ENCODE measurements at places on chromosomes 6 and 20.

GRCh38 chr6:112883095-112883494, 536.0 kb downstream of the RFPL4B start:
- no peak for DNase-seq

DNA sequence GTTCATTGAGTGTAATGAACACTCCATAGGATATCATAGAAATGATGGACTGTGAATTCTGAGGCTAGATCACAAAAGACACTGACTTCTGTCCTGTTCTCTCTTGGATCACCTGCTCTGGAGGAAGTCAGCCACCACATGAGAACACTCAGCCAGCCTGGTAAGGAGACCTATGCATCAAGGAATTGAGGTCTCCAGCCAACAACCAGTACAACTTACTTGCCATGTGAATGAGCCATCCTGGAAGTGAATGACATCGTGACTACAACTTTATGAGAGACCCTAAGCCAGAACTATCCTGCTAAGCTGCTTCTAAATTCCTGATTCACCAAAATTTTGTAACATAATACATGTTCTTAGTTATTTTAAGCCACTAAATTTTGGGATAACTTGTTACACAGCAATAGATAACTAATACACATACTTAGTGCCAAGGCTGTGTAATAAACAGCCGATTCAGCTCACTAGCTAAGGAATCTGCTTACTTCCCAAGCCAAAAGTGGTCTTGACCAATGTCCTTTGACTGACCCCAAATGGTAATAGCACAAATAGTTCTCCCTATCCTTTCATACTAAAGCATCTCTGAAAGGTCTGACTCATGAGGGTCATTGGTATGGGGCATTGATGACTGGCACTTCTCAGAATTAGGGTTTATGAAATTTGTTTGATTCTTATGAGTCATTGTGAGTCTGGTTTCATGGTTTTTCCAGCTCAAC, 6.9 kb upstream of the CTNNBL1 start:
- DNase-seq: no peak

DNA sequence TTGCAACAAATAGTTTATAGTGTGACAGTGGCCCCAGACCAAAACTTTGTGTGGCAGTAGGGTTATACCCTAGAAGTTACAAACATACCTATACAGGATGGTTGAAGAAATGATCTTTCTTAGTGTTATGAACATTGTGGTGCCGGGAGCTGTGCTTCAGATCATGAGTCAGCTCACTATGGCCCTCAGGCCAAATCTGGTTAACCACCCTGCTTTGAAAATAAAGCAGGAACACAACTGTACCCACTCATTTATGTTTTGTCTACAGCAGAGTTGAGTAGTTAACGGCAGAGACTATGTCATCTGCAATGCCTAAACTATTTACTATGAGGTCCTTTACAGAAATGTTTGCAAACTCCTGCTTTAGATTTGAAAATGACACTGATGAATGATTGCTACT, 24.3 kb downstream of the AKAP7 start:
- no peak for DNase-seq

DNA sequence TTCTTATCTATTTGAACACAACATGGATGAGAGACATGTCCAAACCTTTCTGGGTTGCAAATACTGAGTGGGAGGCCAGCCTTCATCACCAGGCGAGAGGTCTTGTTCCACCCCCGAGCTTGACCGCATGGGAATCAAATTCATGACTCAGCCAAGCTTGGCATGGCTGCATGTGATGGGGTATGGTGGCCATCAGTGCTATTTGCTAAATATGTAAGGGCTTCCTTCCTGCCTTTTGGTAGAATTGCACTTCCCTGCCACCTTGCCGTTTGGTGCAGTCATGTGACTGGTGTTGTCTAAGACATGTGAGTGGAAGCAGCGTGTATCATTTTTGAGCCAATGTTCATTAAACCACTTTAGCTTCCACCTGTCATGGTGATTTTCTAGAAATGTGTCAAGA, 508.9 kb upstream of the SULF2 start:
- no peak for DNase-seq

- DNase-seq: no peak
Observed at GRCh38 chr20:46416421-46416820, 10.0 kb upstream of the ELMO2 start.

DNA sequence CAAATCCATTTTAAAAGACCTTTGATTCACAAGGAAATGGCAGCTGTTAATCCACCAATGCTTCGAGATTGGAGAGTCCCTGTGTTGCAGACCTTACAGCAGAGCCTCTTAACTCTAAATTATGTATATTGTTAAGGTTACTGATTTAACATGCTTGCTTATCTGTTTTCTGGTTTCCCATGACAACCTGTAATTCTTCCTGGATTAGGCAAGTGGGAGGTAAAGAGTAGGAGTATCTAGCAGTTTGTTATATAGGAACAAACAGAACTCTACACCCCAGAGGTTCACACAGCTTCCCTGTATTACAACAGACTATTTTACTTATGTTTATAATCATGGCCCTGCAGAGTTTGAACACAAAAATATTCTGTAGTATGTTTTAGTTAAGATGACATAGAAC, 39.5 kb downstream of the NKX2-4 start:
- DNase-seq: no peak

GRCh38 chr20:41877911-41878310, 259.7 kb upstream of the CHD6 start:
- no peak for DNase-seq

DNA sequence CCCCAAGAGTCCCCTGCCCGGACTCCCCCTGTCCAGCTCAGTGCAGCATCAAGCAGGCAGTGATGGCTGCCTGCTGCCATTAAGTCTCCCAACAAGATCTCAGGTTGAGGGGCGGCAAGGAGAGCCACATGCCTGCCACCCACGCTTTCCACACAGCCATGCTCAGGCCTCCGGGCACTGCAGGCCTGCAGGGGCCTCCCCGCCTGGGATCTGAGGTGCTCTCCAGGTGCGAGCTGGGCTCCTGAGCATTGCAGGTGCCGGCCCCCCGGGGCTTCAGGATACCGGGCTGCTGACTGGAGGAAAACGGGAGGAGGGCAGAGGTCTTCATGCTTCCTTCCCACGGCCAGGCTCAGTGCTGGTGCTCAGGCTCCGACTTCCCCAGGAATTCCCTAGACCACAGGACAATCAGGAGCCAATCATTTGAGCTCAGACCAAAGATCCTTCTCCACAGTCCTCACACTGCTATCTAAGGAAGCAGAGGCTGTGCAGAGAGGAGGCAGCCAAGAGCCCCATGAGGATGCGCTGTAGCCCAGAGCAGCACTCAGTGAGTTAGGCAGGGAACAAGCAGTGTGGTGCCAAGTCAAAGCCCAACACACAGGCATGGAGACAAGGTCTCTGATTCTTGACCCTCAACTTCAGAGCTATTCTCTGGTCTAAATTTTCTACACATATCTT, 52.7 kb downstream of the PYGB start:
- no peak for DNase-seq

DNA sequence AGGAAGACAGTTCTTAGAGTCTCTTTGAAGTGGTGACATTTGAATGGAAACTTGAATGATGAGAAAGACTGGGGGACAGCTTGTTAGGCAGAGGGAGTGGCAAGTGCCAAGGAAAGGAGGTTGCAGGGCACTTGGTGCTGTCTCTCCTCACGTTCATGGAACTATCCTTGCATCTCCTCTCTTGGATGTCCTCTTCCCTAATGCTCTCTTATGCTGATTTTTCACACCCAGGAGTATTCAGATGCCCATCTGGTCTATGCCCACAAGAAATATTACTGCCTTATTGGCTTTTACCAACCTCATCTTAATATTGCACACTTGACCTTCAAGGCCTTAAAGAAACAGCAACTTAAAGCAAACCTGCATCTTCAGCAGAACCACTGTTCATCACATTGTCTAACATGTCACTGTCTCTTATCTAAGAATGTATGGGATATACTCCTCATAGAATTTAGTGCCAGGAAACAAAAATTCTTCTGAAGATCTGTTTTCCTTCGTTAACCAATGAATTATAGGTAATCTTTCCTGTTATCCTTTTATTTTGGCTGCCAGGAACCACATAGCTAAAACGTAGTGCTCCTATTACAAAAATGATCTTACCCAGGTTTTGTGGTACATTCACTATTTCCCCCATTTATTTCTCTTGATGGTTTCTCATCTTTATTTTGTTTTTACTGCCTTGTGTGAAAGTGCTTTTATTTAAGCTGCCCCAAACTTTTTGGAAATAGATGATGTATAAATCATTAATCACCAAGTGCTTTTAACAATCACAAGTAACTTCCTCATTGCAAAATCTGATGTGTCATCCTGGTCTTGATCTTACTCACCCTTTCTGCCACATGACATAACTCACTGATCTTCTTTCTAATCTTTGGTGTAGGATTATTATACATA, 12.8 kb downstream of the RGS17 start:
- DNase-seq: no peak

DNA sequence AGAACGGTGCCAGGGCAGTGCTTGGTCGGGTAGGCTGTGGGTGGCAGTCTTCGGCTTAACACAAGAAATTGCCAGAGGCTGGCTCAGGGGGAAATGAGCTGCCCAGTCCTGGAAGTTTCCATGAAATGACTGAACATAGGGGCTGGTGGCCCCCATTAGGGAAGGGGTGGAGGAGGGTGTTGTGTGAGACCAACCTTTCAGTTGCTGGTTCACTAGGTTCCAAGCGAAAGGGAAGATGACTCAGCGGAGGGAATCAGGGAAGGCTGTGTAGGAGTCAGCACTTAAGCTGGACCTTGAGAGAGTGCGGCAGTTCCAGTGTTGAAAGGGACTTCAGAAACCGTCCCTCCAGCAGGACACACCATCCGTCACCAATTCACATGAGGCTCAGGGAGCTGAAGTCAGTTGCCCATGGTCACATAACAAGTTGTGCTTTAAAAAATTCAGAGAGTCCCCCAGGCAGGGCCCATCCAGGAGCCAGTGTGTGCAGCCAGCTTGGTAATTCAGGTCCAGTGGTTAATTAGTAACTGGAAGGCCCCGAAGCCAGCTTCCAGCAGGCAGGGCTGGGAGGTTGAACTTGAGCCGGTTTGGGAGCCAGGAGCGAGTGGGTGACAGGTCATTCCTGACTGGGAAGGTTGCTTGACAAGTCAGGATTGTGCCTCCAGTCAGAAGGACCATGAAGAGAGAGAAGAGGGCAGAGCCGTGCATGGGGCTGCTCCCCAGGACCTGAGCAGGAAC, at the start of gene SGK2:
SGK2 (plus strand) TSS at position 616 of the 735 bp plus-strand sequence. CDS start 7,469 bp downstream, outside the sequence.
- no peak for DNase-seq

DNA sequence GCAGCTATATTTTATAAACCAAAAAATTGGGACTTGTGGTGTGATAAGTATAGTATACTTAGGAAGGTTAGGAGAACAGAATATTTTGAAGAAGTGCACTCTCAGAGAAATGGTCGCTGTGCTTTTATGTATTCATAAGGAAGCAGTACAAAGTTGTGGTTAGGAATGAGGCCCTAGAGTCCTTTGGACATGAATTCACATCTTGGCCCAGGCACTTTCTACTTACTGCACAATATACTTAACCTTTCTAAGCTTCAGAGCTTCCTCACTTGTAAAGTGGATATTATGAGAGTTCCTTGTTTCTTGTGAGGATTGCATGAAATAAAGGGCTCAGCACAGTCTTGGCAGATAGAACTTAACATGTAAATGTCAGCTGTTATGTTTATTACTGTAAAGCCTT, 21.0 kb upstream of the SERINC3 start:
- no peak for DNase-seq

Measured in stimulated activated CD8-positive, alpha-beta memory T cell treated with anti-CD3 and anti-CD28 coated beads, Interleukin-15, amount 100 ng/mL, for 1 hour (primary cell).